Breast epithelium (tissue), 4 donors: ENCODE measurements at places on chromosomes 2 and 18. TPM values are rescaled to one million over a fixed set of nuclear protein-coding genes. Genes with fewer than 3 reads are reported as not detected.

DNA sequence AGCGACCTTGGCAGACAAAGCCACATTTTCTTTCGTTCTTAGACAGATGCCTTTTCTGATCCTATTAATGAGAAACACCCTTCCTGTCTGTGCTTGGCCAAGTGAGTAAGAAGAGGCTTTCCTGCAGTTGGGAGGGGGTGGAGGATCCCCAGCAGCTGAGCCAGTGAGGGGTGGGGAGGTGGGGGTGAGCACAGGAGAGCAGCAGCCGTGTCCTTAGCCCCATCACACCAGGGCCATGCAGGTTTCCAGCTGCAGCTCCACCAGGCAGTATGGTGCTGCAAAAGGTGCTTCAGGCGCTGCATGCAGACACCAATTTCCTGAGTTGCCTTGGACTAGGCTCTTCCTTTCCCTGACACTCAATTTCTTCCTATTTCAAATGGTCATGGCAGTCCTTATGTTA, 123.3 kb upstream of the SIX2 start:
- no peak for DNase-seq

DNA sequence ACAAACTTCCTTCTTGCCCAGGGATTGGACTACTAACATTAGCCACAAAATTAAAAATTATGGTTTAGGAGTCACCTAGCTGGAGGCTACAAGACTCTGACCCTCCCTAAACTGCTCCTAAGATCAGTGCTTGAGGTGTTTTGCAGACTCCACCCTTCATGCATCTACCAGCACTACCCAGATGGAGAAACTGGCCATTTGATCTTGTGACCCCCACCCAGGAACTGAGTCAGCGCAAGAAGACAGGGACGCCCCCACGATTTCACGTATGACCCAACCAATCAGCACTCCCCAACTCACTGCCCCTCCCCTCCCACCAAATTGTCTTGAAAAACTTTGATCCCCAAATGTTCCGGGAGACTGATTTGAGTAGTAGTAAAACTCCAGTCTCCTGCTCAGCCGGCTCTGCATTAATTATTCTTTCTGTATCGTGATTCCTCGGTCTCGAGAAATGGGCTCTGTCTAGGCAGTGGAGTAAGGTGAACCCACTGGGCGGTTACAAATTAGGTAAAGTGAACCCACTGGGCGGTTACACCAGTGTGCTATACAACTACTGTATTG, 40.1 kb upstream of the CCDC88A start:
- DNase-seq = no peak

GRCh38 chr2:26970928-26971627, 641 bp downstream of the MAPRE3 start:
- DNase-seq = no peak

GRCh38 chr18:8460748-8461147, 148.5 kb upstream of the RAB12 start:
- DNase-seq = no peak

The RMC1 gene
- total RNA-seq = 22.2 TPM

The POTEI gene
- total RNA-seq = not detected

The SNRNP27 gene
- total RNA-seq = 79.2 TPM

The TMEM247 gene
- total RNA-seq = not detected

The RAX gene
- not detected for total RNA-seq
